CD14-positive monocyte (primary cell): ENCODE measurements at places on chromosomes 7 and 10.

DNA sequence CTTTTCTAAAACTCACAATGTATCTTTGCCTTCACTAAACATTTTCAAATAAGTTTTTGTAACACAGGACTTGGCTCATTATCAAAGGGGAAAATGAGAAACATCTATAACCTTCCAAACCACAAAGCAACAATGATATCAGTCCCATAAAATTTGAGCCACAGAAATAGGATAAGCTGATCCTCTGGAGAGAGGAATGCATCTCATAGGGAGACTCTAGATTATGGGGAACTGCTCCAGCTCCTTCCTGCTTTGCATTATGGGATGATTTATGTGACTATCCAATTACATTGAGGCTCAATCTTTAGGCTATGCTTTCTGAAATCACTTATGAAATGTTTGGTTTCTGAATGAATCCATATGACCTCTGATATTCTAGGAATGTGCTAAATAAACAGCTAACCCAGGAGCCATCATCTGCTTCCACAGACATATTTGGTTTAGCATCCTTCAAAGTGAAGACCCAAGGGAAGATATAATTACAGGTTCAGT, 70.4 kb downstream of the CUBN start:
- no peak for DNase-seq

DNA sequence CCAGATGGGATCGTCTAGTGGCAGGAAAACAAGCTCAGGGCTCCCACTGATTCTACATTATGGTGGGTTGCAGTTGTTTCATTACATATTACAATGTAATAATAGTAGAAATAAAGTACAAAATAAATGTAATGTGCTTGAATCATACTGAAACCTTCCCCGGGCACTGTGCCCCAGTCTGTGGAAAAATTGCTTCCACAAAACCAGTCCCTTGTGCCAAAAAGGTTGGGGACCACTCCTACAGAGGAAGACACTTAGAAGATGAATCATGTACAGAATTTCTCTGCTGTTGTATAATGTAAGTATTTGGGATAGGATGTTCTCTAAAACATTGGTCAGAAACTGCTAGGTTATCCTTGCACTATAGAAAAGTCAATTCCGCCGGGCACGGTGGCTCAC, 11.3 kb upstream of the PHYH start:
- DNase-seq, result no peak

DNA sequence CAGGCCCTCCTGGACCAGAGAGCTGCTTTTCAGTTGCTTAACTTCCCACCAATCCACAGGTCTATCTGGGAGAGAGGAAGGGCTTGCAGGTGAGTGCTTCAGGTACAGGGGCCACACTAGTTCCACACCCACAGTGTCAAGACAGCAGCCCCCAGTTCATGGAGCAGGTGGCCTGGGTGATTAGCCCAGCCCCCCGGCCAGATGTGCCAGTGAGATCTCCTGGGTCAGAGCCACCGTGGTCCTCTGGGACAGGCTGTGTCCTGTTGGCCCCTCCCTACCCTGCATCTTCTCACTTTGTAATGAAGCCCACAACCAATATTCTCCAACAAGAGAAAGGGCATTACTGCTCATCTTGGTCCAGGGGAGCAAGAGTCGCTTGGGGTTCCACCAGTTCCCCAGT, 30.6 kb downstream of the DRGX start:
- DNase-seq, result no peak

- DNase-seq, result no peak
Observed at GRCh38 chr7:135884495-135885232, 92.5 kb downstream of the MTPN start.

- DNase-seq, result no peak
Observed at GRCh38 chr7:27553273-27553672, 109.4 kb downstream of the HIBADH start.
